Hepatic stellate cell (primary cell): ENCODE measurements at places on chromosomes 11 and 22.

GRCh38 chr22:42994917-42995562 is 19.9 kb downstream of the PACSIN2 start:
- peak; percentile 81 for DNase-seq

DNA sequence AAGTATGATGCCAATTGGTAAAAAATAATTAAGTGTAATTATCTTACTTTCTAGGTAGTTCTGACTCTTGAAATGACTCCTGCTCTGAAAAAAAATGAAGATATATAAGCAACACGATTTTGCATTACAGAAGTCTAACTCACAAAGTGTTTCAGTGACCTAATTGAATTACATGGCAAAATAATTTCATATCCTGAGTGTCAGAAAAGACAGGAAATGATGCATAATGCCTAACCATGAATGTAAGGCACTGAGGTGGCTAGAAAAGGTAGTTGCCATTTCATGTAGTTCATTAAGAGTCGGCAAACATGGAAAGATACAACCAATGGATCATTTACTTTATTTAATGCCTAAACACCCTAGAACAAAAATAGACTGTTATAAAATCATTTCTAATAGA is 113.5 kb downstream of the GUCY1A2 start:
- no peak for DNase-seq

DNA sequence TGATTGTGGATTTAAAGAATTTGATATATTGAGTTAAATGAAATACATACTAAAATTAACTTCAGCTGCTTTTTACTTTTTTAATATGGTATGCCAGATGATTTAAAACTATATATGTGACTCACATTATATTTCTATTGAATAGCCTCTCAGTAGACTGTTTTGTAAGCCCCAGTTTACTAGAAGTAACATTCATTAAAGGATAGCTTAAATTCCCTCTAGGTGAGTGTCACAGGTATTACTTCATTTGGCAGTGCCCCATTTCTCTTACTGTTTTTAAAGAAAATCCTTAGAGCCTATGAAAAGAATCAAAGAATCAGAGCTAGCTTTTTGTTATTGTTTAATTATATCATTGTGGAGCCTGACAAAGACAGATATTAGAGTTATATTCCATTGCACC is 48.6 kb downstream of the ZC3H12C start:
- no peak for DNase-seq

- peak; percentile 26 for DNase-seq
These were observed 37.8 kb downstream of the SLC5A1 start for GRCh38 chr22:32080904-32081303.

DNA sequence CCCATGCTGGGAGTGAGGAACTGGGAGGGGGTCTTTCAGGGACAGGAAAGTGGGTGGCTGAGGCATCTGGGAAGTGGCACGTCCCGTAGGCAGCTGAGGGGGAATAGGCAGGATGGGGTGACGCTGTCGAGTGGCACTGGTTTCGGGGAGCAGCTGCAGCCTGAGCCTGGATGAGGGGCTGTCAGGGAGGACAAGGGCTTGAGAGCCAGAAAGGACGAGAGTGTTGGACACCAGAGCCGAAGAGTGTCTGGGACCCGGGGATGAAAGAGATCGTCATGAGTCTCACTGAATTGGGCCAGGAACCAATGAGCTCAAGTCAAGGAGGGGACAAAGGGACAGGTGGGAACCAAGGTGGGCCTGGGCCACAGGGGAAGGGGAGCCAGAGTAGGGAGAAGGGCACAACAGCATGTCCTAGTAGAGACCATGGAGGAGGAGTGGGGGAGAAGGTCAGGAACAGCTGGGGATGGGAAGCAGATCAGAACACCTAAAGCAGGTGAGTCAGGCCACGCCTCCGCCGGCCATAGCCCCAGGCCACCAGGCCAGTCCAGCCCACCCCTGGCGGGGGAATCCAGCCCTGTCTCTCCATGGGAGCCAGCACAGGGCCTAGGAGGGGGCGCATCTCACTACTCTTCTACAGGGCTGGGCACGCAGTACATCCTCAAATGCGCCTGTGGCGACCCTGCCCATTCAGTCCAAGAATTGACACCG is 4.2 kb downstream of the RAB3IL1 start:
- peak; percentile 3 for DNase-seq

DNA sequence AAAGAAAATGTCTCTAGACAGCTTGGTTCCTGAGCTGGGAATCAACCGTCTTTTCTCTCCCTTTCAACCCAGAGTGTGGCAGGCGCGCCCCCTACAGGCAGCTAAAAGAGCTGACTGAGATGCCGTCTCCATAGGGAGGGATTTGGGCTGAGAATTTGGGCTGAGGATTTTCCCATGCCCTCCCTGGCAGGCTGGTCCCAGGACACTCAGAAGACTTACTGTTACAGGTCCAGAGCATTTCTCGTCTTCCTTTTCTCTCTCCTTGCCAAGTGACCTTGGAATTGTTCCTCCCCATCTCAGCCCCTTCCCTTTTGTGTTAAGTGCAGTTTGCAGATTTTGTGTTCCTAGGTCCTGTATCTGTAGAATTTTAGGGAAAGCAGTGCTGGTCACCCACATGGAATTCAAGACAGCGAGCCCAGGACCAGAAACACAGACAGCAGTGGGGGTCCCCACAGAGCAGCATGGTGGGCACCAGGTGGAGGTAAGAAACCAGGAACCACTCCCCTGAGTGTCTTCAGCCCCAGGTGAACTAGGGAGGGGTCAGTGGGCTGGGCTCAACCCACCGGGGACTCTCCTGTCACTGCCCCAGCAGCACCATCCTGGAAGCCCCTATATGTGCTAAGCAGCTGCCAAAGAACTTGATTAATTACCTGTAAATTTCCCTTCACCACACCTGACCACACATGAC is 9.9 kb upstream of the IGLL5 start:
- DNase-seq: peak; percentile 58

GRCh38 chr22:48829908-48830307 is 997.8 kb downstream of the BRD1 start:
- no peak for DNase-seq

DNA sequence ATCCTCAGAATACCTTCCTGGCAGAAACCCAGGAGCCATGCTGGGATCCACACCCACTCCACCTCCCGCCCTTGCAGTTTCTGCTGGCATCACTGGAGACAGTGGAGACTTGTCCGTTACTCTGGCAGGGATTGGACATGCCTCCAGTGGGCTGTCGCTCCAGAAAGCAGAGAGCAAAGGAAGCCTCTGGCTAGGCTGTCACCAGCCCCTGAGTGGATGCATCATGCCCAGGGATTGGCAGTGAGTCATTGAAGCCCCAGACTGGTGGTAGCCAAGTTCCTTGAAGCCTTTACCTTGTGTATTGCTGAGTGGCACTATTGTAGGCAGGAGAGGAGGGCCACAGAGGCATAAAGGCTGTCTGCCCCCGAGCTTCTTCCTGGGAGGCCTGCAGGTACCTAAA is 34.8 kb upstream of the E2F8 start:
- DNase-seq: no peak

- peak; percentile 63 for DNase-seq
These were observed 512 bp downstream of the TOLLIP start for GRCh38 chr11:1308743-1309497.

DNA sequence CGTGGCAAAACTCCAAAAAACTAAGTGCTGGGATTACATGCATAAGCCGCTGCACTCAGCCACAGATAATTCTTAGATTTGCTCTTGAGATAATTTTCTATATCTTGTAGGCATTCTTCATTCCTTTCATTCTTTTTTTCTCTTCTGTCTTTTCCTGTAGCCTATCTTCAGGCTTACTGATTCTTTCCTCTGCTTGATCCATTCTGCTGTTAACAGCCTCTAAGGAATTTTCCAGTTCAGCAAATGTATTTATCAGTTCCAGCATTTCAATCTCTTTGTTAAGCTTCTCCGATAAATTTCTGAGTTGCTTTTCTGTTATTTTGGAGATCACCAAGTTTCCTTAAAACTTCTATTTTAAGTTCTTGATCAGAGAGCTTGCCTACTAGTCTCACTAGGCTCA is 46.7 kb downstream of the SMC1B start:
- no peak for DNase-seq

- no peak for DNase-seq
These were observed 8.2 kb downstream of the TOM1 start for GRCh38 chr22:35307892-35308291.

DNA sequence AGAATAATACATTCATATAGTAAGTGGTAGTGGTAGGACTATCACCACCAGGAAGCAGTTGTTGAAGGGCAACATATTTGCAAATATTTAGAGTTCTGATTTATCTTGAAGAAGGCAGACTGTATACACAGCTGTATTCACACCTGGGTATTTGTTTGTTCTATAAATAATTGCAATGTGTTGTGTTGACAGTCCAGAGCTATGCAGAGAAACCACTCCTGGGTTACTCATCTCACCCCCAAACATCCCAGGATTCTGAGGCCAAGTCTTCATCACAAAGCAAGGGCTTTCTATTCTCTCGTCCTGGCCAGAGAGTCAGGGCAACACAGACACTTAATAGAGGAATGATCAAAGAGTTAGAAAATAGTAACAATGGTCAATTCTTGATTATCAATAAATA is 102.1 kb upstream of the FAT3 start:
- no peak for DNase-seq

DNA sequence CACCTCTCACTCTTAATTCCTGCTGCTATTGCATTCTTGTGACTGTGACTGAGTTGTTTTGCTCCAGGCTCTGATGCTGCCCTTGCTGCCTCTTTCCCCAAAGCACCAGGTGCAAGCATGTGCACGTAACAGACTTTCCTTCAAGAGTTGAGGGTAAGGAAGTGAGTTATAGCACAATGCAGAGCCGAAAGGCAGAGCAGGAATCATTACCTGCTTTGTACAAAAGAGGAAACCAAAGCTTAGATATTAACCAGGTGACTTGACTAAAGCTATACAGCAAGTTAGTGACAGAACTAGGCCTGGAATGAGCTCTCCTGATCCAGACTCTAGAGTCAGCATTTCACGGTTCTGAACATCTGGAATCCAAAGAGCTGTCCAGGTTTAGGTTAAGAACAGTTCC is 33.6 kb downstream of the NEU3 start:
- DNase-seq: no peak
